ENCODE measurements at places on chromosomes 1 and 21.

DNA sequence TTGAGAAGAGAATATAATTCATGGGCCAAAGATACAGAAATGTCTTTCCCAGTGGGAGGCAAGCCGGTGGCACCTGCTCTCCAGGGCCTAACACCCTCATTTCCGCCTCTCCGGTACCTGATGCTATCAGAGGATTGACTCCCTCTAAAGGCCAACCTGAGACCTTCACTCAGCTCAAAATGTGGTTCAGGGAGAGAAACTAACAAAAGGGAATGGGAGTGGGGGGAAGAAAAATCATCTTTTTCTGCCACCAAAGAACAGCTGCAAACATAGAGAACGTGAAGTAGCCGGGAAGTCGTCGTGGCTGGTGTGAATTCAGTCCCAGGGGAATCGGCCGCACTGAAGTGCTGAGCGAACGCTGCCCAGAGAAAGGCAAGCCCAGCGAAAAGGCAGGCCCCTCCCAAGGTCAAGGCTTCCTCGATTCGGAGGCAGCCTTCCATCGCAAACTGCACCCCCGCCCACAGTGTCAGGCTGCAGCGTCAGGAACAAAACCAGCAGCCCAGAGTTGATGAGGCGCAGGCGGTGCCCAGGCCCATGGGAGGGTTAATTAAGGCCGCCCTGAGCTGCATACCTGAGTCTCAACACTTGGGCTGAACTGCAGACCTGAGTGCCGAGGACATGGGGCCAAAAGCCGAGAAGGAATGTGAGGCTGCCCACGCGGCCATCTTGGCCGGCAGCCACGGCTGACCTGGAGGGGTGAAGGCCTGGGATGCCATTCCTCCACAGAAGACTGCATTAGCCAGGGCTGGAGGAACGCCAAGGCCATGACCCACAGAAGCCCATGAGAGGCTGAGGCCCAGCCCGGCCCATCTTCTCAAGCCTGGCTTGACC lies 160.2 kb downstream of the PSMG1 start:
- DNase-seq: no peak

DNA sequence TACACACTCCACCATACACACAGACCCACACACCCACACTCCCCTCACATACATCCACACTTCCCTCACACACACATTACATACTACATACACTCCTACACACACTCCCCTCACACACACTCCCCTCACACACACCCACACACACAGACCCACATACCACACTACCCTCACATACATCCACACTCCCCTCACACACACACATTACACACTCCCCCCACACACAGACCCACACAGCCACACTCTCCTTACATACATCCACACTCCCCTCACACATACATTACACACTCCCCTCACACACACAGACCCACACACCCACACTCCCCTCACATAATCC lies 32.6 kb upstream of the SELENON start:
- DNase-seq: no peak

- DNase-seq: no peak
These were observed 5.3 kb downstream of the C1orf116 start for GRCh38 chr1:207027206-207027777.

- no peak for DNase-seq
These were observed 10.0 kb upstream of the SH2D2A start for GRCh38 chr1:156826630-156827029.

DNA sequence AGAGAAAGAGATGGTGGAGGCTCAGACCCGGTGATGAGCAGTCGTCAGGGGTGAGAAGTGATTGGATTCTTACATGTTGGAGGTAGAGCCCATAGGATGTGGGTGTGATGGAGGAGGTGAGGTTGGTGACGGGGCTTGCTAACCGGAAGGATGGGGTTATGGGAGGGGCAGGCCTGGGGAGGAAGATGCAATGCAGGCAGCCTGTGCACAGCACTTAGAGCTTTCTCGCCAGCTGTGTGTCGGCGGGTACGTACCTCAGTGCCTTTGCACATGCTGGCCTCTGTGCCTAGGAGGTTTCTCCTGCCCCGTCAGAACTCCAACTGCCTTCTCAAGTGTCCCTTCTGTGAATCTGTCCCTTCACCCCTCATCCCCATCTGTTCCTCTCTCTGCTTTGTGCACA lies 2.9 kb upstream of the BSND start:
- no peak for DNase-seq

DNA sequence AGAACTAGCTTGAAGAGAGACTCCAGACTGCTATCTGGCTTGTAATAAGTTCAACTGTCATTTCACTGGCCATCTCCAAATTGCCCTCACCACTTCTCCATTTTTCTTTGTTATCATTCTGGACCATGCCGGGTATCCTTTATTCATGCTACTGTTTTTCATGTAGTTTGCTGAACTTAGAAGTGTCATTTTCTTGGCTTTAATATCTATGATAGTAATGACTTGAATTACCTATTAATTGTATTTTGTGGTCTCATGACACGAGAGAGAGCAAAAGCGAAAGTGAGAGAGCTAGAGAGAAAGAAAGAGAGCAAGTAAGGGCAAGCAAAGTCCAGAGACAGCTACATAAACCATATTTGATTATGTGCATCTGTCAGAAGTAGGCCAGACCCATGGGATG lies 184.9 kb upstream of the ATP1B1 start:
- no peak for DNase-seq

DNA sequence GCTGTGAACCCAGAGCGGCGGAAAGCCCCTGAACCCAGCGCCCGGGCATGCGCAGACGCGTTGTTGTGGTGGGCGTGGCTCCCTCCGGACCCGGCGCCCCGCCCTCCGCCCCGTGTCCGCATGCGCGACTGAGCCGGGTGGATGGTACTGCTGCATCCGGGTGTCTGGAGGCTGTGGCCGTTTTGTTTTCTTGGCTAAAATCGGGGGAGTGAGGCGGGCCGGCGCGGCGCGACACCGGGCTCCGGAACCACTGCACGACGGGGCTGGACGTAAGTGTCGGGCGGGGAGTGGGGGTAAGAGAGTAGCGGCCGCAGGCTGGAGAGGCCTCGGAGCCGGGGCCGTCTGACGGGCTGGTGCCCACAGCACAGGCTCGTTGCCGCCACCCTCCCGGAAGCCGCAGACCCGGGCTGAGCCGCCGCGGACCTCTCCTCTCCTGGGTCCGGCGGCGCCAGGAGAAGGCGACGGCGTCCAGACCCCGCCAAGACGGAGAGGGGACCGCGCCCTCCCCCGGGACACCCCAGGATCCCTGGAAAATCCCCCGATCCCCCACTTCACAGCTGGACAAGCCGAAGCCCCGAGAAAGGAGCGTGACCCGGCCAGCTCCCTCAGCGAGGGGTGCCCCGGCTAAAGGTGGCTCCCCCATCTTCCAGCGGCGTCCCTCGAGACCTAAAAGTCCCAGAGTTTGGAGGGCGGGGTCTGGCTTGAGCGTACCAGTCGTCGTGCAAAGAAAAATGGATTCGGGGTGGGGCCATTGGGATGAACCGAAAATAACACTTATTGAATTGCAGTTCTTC lies at the start of gene TMEM50A:
TSS of gene TMEM50A (plus strand) at position 147 of the 794 bp plus-strand sequence. CDS start 2,153 bp downstream, outside the sequence.
- DNase-seq: peak; percentile 88

DNA sequence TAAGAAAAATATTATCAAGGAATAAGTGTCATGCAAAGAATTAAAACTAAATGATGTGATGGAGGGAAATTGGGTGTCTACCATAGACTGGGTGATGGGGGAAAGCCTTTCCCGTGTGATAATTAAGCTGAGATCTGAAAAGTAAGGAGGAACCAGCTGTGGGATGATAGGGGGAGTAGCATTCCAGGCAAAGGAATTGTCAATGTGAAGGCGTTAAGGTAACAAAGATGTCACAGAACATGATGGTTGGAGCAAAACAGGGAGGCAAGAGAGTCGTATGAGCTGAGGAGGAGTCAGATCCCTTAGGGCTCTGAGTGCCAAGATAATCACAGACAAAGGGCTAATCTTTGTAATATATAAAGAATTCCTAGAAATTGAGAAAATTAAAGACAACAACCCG lies 170.1 kb downstream of the CDC7 start:
- no peak for DNase-seq

- no peak for DNase-seq
These were observed 111.2 kb upstream of the LBR start for GRCh38 chr1:225539069-225539468.

DNA sequence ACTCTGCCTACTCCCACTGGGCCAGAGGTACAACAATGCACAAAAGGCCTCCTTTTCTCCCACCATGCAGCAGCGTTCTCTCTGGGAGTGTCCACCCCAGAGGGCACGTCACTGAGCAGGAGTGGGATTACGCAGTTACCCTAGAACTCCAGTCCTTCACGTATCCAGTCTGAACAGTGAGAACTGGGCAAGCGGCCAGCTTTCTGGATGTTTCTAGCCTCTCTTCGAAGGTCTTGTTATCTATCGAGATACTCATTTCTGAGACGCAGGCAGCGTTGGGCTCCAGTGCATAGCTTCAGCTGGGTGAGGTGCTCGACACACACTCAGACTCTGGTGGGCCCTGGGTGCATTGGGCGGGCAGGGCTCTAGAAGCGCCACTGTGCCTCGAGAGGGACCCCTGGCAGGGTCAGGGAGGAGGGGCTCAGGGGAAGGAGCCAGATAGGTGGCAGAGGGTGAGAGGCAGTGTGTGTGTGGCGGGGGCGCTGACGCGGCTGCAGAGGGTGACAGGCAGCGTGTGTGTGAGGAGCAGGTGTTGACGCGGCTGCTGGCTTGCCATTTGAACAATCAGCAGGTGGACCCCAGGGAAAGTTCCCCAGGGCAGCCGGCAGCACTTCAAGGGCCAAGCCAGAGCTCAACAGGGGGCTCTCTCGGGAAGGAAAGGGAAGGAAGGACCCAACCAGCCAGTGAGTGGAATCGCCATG lies 27.9 kb downstream of the PRDM15 start:
- no peak for DNase-seq

DNA sequence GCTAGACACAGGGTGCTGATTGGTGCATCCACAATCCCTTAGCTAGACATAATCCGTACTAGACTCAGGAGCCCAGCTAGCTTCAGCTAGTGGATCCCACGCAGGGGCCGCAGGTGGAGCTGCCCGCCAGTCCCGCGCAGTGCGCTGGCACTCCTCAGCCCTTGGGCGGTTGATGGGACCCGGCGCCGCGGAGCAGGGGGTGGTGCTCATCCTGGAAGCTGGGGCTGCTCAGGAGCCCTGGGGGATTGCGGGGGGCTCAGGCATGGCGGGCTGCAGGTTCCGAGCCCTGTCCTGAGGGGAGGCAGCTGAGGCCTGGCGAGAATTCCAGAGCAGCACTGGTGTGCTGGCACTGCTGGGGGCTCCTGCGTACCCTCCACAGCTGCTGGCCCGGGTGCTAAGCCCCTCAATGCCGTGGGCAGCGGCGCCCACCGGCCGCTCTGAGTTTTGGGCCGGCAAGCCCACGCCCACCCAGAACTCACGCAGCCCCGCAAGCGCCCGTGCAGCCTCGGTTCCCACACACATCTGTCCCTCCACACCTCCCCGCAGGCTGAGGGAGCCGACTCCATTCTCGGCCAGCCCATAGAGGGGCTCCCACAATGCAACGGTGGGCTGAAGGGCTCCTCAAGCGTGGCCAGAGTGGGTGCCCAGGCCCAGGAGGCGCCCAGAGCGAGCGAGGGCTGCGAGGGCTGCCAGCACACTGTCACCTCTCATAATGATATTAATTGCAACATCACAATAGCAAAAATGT lies 87.4 kb downstream of the CRB1 start:
- no peak for DNase-seq

DNA sequence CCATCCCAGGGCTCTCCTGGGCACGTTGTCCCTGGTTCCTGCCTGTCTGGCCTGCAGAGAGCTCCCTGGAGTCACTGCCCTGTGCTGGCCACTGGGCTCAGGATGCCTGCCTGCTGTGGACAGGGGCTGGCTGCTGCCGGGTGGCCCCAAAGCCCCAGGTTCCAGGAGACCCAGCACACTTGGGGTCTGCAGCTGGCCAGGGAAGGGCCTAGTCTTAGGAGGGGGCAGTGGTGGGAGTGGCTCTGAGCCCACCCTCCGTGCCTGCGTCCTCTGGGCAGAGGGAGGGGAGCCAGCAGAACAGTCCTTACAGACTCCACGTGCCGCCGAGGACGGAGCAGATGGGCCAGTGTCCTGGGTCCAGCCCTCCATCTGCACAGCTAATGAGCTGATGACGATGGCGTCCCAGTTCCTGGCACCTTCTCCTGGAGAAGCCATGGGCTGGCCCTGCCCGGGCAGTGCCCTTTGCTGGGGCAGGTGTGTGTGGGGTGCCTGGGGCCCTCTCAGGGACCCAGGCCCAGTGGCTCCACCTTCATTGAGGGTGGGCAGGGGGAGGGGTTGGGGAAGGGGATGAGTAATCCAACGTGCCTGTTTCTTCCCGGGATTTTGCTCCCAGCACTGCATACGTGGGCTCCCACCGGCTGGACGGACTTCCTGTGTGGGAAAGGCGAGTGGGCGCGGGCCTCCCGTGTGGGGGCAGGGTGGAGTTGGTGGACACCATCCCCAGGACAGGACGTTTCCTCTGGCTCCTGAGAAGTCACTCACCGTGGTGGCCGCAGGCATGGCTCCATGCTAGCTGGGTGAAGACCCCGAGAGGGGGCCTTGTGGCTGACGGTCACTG lies 6.8 kb upstream of the PLCH2 start:
- no peak for DNase-seq

- DNase-seq: no peak
These were observed 61.4 kb upstream of the ZNF648 start for GRCh38 chr1:182122913-182123260.

DNA sequence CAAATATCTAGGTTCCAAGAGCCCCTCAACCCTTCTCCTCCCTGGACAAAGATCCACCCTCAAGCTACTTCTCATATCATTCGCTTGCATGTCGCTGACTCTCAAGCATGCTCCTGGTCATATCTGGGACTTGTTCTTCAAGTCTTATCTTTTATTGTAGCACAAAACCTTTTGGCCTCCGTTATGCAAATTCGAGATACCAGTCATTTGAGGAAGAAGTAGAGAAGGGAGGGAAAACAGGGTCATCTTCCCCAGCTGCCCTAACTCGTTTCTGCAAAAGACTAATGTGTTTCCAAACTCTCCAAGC lies 63.8 kb upstream of the ETS2 start:
- DNase-seq: no peak

- no peak for DNase-seq
These were observed 115.8 kb downstream of the PTPRC start for GRCh38 chr1:198754670-198755069.

GRCh38 chr1:205258719-205259118 lies 31.0 kb downstream of the TMCC2 start:
- DNase-seq: peak; percentile 66

- DNase-seq: no peak
These were observed 56.6 kb upstream of the C1orf105 start for GRCh38 chr1:172363852-172364251.

DNA sequence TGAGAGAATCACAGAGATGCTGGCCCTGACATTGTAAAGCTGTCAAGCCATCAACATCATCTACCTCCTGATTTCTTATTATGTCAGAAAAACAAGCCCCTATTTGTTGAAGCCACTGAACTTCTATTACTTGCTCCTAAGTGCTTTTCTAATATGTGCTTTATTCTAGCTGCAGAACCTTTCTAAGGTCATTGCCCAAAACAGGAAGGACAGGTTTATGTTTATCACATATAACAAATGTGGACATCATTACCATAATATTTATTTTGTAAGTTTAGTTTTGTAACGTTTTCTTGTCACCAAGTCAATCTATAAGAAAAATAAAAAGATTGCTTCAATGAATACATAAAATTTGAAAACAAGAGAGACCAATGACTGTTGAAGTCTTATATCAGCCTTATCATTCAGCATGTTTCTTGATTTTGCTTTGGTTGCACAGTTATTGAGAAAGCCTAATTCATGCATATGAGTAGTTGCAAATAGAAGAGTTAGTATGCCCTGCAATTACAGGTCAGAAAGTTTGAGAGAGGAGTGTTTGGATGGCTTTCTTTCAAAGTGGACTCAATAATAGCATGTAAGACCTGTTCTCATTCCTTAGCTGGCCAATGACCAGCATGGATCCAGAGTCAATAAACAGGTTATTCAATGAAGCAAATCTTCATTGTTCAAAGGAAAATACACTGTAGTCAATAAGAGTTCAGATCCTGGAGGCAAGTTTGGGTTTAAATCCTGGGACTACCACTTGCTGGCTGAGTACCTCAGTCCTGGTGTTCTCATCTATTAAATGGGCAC lies 84.1 kb downstream of the MAB21L3 start:
- no peak for DNase-seq
